ENCODE measurements at places on chromosomes 6 and 20.

DNA sequence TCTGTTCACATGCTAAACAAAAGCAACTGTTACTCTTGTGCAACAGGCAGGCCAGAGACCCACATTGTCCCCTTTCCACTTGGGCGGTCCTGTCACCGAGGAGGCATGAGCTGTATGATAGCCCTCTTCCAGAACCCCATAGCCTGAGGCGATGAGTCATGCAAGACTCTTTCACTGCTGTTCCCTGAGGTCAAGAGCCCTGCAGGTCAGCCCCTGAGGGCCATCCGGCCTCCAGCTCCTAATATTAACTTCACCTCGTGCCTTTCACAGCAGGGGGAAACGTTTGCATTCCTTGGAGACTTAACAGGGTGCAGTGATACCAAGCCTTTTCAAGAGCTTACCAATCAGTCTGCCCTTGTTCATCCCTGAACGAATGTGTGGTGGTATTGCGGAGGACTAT lies 253.3 kb upstream of the ECI2 start:
- no peak for DNase-seq

- no peak for DNase-seq
Observed at GRCh38 chr20:14444106-14444505, 106.7 kb upstream of the FLRT3 start.

- no peak for DNase-seq
Observed at GRCh38 chr20:35773154-35773751, 1.4 kb downstream of the PHF20 start.

DNA sequence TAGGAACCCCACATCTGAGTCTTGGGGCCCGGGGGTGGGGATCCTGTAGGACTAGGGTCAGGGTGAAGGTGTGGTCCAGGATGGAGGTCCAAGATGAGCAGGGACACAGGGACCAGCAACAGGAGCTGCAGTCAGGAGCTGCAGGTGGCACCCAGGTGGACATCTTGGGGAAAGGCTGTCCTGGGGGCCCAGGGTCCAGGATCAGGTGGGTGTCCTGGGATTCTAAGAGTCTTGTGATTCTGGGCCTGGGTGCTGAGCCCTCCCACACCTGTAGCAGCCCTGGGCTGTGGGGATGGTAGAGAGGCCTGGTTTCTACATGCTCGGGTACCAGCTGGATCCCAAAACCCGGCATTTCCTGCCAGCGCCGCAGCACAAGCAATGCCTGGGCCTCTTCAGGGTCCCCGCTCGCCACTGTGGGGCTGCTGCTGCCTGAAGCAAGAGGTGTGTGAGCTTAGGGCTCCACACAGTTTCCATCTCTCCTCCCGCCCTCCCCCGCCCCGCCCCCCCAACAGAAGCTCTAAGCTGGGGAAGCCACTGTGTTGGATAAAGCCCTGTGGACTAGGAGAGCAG lies 20.7 kb downstream of the ERGIC3 start:
- no peak for DNase-seq

DNA sequence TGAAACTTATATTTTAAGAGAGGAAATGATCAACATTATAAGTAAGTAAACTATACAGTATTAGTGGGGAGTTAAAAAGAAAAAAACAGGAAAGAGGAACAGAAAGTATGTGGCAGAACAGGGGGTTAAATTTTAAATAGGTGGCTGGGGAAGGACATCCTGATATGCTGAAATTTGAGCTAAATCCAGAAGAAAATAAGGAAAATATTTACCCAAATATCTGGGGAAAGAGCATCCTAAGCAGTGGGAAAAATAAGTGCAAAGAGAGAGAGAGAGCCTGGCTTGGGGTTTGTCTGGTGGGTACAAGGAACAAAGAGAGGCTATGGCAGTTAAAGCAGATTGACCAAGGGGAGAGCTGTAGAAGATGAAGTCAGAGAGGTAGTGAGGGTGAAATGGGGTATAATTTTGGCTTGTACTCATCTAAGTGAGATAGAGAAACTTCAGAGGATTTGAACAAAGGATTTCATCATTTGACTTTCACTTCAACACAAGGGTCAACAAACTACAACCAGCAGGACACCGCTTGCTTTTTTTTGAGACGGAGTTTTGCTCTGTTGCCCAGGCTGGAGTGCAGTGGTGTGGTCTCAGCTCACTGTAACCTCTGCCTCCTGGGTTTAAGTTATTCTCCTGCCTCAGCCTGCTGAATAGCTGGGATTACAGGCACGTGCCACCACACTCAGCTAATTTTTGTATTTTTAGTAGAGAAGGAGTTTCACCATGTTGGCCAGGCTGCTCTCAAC lies 328.4 kb upstream of the CNR1 start:
- DNase-seq: no peak

GRCh38 chr20:19961293-19961692 lies 55.9 kb upstream of the NAA20 start:
- no peak for DNase-seq

DNA sequence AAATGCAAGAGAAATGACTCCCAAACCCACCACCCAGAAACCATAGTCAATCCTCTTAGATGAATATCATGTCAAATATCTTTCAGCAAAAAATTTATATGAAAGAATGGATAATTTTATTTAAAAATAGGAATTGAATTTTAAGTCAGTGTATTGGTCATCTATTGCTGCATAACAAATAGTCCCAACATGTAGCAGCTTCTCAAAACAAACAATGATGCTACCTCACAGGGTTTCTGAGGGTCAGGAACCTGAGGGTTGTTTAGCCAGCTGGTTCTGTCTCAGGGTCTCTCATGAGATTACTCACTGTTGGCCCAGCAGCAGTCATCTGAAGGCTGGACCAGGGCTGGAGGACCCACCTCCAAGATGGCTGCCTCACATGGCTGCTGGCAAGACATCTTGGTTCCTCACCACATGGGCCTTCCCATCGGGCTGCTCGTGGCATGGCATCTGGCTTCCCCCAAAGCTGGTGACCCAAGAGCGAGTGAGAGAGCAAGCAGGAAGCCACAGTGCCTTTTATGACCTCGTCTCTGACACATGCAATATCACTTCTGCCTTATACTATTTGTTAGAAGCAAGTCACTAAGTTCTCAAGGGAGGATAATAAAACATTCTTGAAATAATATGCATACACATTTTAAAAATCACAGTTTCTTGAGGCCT lies 36.3 kb downstream of the BANF2 start:
- DNase-seq: no peak

DNA sequence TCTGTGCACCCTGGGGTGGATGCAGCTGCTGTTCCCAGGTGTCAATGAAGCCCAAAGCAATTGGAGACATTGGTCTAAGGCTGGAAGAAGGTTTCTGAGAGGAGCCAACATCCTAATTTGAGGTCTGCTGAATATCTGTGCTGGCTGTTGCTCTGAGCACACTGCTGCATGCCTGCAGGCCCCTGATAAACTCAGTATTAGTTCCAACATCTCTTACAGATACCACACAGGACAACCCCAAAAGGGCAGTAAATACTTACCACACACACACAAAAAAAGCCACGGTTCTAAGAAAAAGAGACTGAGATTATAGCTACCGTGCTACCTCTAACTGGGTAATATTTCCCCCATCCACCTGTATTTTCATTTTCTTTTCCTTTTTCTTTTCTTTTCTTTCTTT lies 164.3 kb upstream of the SOX4 start:
- no peak for DNase-seq

DNA sequence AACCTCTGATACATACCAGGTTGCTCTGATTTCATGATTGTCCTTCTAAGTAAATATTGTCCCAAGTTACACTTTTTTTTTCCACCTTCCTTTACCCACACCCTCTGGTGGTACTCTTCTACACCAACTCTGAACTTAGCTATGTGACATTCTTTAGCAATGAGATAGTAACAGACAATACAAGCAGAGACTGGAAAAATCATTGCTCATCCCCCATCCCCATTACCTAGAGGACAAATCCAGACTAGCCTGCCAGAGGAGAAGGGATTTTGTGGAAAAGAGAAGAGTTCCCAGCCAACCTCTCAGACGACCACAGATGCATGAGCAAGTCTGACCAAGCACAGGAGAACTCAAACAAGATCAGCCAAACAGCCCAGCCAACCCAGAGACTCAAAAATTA lies 32.8 kb upstream of the TFAP2B start:
- no peak for DNase-seq

DNA sequence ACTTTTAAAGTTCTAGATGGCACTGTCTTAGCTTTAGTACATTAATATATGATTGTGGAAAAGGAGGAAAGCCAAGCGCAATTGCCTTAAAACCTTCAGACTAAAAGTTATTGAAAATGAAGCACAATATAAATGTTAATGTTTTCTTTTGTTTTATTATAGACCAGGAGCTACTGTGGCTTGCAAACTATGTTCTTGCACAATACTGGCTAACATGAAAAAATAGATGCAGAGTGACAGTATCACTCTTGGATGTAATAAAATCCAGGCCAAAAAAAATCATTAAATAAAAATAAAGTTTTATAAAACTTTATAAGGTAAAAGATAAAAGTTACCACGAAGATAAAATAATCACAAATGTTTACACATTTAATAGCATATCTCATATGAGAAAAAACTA lies 18.3 kb upstream of the PLN start:
- no peak for DNase-seq

DNA sequence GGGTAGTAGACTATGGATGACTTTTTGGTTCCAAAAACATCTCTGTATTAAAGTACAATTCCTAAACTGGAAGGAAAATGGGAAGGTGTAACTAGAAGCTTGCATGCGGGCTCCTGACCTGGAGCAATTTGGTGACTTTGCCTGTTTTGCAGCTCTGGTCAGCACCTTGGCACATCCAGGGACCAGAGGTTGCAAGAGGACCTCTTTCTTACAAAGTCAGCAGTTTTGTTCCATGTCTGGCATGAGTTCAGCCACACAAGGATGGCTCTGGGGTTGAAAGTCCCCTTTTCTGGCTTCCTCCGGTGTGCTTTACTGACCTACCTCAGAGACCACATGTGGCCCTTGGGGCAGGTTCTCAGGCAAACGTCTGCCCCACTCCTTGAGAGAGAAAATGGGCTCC lies 22.7 kb upstream of the CD93 start:
- DNase-seq: no peak

DNA sequence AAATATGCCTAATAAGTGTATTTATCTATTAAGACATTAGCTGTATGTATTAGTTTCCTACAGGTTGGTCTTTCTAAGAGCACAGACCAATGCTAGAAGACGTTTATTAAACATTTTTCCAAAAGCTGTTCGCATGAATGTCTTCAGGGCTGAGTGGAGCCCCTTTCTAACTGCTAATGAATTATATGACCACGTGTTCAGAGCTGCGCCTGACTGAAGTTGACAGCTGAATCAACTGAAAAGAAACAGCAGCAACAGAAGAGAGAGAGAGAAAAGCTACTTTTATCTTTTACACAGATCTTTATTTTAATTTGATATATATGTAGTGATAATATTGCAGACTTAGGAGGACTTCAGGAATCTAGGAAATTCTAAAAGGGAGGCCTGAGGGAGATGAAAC lies 75.2 kb upstream of the ARID1B start:
- DNase-seq: no peak

DNA sequence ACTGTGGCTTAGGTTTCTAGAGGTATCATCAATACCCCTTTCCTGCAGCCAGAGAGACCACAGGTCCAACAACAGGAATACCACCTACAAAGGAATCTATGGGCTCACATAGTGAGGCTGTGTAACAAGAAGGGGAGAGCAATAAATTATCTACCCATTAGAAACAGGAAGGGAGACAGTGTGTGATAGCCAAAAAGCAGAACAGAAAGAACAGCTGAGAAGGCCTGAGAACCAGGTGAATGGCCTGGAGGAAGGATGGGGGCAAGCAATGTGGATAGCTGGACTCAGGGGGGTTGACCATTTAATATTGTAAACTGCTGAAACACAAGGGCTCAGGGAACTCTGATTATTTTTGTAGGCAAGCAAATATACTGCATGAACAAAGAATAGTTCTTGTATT lies 628.2 kb downstream of the COL12A1 start:
- no peak for DNase-seq

DNA sequence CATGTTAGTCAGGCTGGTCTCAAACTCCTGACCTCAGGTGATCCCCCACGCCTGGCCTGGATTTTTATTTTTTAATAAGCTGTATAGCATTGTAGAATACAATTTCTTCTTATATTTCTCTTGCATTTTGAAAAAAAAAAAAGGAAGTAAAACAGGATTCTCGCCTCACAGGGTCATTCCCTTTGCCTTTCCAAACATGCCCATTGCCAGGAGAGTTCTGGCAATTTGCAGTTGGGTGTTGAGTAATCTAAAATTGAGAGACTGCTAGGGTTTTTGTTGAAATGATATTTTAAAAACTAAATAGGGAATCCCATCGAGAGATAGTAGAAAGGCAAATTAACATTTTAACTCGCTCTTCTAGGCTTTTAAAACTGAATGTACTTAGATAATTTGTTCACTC lies 196.1 kb downstream of the JARID2 start:
- DNase-seq: no peak

GRCh38 chr6:144344646-144345045 lies 59.5 kb downstream of the UTRN start:
- DNase-seq: no peak

Measured in HCT116 (cell line).